ENCODE measurements at places on chromosomes 3 and 15.
A peak's percentile ranks its signal among the peaks of the same experiment; 100 is the strongest.

DNA sequence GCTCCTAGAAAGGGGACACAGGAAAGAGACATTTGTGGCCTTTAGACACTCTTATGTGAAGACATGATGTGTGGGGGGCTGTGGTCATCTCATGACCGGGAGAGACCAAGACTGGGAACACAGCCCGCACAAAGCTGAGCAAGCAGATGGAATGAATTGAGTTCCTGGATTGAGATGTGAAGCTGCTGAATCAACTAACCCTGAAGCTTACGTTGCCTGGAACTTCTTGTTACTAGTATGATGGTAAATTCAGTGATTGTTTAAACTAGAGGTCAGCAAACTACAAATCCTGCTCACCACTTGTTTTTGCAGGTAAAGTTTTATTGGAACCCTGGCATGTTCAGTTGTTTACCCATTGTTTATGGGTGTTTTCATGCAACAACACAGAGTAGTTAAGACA lies 83.4 kb upstream of the BHLHE40 start:
- no peak for DNase-seq

DNA sequence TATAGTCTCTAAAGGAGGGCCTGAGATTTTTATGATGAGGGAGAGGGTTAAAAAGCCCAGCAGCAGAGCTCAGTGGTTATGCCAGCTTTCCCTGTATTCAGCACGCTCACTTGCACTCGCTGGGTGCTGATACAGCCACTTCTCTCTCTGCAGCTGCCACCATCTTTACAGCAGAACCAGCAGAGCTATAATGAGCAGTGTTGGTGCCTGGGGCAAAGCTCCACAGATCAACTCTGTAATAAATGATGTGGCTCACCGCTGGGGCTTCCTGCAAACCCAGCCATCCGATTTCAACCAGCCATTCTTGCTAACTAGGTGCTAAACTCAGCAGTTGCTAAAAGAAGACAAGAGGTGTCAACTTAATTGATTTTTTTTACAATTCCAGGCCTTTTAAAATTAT lies 48.0 kb downstream of the ARNT2 start:
- no peak for DNase-seq

GRCh38 chr3:100836661-100837060 lies 127.4 kb downstream of the TFG start:
- DNase-seq = no peak

GRCh38 chr15:54681584-54681983 lies 515.2 kb downstream of the RSL24D1 start:
- DNase-seq = no peak

DNA sequence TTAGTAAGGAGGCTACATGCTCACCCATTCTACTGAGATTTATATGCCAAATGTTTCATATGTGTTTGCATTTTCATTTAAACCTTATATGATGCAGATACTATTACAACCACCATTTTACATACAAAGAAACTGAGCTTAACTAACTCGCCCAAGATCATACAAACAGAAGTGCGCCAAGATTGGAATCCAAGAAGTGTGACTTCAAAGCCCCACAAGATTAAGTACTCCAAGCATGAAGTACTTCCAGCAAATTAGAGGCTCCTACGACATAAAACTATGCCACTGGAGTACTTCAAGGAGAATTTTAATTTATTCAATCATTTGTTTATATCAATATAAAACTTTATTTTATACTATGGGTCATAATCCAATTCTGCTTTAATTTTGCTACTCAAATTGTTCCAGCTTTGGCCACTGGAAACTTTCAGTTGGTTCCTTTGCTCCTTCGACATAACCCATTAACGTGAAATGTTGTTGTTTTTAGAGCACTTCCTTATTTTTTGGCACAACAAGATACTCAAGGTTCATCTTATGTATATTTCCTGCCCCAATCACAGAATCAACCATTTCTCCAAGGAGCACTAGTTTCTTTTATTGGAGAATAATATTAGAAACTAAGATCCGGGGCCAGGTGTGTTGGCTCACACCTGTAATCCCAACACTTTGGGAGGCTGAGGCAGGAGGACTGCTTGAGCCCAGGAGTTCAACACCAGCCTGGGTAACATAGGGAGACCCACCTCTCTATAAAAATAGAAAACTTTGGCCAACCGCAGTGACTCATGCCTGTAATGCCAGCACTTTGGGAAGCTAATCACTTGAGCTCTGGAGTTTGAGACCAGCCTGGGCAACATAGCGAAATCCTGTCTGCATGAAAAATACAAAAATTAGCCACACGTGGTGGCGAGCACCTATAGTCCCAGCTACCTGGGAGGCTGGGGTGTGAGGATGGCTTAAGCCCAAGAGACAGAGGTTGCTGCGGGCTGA lies 10.4 kb downstream of the INO80 start:
- no peak for DNase-seq

- DNase-seq = no peak
Observed at GRCh38 chr3:111747490-111747889, 111.6 kb upstream of the PHLDB2 start.

DNA sequence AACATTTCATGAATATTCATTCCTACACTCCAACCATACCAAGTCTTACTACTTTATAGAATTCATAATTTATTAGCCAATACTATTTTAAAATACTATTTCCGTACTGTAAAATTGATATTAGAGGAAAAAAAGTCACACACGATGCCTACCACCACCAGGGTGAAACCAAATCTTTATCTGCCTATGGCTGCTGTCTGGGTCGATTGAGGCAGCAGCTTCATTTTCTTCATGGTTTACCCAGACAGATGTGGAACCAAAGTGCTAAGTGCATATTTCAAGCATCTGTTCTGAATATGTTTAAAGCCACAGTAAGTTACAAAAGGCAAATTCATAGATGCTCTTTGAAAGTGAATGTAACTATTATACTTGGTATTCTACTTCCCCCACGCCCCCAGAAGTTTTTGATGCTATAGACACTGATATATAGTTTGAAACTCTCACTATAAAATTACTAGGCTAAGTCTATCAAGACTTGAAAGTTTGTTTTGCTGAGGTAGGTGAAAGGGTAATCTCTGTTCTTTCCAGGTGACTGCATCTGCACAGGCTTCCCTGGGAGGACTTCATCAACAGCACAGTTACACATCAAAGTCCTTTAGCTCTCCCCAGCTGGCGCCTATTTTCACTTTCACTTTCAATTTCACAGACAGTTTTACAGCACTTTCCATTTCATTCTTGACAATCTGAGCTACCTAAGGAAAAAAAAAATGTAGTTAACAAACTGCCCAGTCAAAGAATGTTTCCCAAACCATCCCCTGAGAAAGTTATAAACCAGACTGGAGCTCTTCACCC lies 113.9 kb downstream of the POLQ start:
- DNase-seq = peak; percentile 35

DNA sequence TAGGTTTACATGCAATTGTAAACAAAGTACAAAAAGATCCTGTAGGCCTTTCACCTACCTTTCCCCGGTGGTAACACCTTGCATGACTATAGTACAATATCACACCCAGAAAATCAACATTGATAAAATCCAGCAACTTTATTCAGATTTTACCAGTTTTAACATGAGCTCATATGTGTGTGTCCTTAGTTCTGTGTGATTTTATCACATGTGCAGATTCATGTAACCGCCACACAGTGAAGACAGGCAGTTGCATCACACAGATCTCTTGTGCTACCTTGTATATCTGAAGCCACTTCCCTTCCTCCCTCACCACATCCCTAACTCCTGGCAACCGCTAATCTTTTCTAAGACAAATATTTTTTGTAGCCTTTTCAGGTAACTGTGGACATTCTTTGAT lies 183.5 kb upstream of the C2CD4B start:
- DNase-seq = no peak

DNA sequence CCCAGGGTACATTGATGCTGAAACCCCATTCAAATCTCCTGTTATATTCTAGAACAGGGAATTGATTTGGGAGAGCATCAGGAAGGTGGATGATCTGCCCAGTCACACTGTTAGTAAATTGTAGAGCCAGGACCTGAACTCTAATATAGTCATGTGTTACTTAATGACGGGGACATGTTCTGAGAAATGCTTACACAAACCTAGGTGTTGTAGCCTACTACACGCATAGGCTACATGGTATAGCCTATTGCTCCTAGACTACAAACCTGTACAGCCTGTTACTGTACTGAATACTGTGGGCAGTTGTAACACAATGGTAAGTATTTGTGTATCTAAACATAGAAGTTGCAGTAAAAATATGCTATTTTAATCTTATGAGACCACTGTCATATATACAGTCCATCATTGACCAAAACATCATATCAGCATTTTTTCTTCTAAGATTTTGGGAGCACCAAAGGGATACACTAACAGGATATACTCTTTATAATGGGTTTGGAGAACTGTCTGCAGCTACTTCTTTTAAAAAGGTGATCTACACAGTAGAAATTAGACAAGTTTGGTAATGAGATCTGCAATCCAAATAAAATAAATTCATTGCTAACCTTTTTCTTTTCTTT lies 5.8 kb downstream of the B2M start:
- DNase-seq = no peak

DNA sequence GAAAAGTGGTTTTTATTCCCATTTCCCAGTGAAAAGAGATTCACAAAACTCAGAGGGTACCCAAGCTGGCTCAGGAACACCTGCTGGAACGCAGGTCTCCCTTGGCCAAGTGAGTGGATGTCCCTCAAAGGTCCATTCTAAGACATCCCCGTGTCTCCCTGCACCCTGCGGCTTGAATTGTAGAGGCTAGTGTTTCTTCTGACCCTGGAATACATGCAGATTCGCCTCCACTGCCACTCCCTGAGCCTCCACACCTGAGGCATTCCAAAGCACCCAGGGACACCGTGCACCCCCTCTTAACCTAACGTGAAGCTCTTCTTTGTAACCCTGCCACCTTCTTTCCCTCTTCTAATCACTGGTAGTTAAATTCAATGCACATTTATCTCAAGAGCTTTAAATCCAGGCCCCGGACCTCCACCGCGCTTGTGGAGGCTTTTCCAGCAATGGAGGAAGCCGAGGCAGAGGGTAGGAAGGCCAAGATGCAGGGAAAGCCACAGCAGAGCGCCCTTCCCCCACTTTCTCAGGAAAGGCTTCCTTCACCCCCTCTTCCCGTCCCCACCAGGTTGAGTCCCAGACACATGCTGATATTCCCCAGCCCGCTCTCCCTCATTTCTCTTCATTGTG lies 590 bp upstream of the ITGA11 start:
- no peak for DNase-seq

DNA sequence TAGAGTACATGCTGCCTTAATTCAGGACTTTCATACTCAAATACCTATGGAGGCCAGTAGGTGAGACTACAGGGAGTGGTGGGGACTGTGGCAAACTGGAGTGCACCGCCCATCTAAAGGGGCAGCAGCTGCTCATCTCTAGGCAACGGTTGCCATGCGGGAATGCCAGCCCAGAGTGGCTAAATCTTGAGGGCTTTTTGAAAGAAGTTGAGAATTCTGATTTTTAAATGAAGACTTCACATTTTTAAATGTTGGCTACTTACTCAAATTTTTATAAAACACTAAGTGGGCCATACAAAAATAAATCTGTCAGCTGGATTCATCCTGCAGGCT lies 90.8 kb upstream of the PRR23E start:
- no peak for DNase-seq

DNA sequence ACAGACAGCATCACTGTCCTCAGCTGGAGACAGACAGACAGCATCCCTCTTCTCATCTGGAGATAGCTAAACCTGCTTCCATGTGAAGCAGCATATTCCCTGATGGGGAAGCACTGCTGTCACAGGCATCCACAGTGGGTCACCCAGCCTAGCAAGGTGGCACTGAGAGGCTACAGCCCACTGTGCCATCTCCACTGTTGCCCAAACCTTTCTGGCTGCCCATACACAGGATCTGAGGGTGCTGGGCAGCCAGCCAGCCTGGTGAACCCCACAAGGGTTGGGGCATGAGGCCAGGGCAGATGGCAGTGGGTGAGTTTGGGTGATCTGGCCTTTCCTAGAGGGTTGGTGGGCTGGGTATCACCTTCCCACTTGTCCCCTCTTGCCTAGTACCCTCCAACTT lies 11.7 kb downstream of the CHST13 start:
- DNase-seq = no peak

DNA sequence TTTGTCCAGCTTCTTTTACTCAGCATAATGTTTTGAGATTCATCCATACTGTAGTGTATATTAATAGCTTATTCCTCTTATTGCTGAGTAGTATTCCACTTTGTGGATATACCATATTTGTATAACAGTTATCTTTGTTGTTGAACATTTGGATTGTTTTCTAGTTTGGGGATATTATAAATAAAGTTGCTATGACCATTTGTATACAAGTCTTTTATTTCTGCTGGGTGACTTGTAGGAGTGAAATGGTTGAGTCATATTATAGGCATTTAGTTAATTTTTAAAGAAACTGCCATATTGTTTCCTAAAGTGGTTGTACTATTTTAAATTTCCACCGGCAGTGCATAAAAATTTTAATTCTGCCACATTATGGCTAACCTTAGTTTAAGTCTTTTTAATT lies 53.4 kb downstream of the RPL39L start:
- no peak for DNase-seq
